NCI-H2107 (cell line): ENCODE measurements at places on chromosomes 13 and 19.

GRCh38 chr19:34209726-34210125, 37.4 kb downstream of the LSM14A start:
- DNase-seq, result no peak

DNA sequence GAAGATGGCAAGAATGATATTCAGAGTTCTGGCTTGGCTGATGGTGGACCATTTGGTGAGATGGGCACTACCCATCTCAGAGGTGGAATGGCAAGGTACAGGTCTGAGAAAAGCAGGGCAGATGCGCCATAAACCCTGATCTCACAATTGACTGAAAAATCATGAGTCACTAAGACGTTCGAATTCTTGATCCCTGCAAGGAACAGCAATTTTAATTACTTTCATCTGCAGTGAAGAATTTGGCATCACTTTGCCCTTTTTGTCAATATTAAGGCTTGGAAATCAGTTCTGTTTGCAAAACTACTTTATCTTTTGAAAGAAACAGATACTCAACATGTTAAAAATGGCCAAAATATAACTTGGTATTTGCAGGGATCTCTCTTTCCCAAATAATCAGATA, 38.1 kb downstream of the HTR2A start:
- DNase-seq, result no peak

DNA sequence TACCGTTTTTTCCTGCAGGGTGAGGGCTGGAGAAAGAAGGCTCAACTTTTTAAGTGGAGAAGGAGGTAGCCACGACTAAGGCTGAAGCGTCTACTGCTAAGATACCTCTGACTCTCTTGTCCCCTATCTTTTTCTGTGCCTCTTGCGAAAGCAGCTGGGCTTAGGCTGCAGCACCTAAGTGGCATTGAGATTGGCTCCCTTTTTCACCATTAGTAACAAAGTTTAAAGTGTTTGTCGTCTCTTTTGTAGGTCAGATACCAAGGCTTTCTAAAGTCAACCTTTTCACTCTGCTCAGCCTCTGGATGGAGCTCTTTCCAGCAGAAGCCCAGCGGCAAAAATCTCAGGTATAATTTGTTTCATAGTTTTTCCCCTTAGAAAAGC, 887 bp downstream of the CDADC1 start:
- DNase-seq, result no peak

GRCh38 chr19:13120031-13120430, 2.0 kb downstream of the NACC1 start:
- no peak for DNase-seq

DNA sequence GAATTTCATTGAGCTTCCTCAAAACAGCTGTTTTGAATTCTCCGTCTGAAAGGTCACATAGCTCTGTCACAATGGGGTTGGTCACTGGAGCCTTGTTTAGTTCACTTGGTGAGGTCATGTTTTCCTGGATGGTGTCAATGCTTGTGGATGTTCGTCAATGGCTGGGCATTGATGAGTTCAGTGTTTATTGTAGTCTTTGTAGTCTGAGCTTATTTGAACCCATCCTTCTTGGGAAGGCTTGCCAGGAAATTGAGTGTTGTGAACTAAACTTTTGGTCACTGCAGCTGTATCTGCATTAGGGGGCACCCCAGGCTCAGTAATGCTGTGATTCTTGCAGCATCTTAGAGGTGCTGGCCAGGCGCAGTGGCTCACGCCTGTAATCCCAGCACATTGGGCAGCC, 22.0 kb downstream of the BLOC1S3 start:
- no peak for DNase-seq

DNA sequence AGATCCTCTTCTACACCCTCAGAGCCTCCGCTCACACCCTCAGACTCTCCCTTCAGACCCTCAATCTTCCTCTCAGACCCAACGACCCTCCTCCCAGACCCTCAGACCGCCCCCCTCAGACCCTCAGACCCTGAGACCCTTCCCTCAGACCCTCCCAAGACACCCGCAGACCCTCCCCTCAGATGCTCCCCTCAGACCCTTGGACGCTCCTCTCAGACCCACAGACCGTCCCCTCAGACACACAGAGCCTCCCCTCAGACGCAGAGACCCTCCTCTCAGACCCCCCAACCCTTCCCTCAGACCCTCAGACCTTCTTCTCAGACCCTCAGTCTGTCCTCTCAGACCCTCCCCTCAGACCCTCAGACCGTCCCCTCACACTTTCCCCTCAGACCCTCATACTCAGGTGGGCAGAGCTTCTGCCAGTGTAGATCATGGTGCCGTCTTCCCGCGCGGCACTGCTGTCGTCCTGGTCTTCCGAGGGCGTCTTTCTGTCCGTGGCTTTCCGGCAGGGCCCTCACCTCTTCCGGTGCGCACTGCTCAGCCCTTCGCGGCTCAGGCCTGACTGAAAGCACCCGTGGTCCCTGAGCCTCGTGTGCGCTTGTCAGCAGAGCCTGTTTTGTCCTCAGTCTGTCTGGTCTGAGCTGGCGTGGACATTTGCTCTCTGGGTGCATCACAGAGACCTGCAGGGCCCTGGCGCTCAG, 18.9 kb upstream of the TFDP1 start:
- no peak for DNase-seq

- peak; percentile 23 for DNase-seq
These were observed at the start of gene ELAVL3 for GRCh38 chr19:11480715-11481533. TSS of gene ELAVL3 (minus strand) at chr19:11481046. CDS start at chr19:11480608, 438 bp downstream.

DNA sequence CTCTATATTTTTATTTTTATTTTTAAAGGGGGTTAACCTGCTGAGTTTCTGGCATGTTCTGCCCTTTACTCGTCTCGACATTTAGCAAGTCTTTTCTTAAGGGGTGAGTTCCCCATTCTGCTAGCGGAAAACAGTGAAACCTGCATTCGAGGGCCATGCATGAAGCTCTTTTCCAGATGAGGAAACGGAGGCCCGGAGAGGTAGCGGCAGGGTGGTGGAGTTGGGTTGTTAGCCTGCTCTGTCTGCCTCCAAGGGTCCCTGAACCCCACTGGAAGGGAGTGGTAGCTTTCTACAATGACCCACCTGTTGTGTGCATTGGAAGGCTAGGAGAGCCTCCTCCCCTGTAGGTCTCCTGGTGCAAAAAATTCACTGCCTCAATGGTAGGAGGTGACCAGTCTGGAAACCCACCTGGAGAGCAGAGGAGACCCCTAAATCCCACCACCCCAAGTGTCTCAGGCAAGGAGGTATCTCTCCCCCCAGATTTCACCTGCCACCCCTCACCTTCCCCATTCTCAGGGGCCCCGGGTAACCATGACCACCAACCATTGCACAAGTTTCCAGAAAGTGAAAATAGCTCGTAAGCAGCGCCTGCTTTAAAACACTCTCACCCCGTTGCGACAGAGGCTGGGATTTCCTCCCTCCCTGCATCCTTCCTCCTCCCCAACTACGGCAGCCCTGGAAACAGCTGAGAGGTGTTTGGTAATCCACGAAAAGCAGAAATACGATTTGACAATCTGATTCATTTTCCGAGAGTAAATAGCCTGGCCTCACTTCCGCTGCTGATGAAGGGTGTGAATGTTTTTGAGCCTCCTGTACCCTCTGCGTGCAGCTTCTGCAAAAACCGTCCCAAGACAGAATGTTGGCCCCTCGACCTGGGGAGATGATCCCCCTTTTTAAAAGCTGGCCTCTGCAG, 3.5 kb downstream of the KLF2 start:
- no peak for DNase-seq

DNA sequence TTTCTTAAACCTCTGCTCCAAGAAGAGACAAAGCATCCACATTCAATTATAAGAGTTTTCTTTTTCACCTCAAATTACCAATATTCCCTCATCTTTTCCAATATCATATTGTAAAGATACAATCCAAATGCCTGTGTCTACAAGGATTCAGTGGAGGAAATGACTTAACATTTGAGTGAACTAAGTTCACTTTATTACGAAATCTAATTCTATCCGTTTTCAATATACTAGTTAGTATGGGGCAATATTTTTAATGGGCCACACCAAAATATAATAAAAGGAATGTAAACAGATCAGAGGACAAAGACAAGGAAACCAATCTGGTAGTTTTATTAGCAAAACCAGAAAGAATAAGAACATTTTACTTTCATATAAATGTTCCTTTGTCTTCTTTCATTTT, 136.0 kb downstream of the DCLK1 start:
- no peak for DNase-seq

DNA sequence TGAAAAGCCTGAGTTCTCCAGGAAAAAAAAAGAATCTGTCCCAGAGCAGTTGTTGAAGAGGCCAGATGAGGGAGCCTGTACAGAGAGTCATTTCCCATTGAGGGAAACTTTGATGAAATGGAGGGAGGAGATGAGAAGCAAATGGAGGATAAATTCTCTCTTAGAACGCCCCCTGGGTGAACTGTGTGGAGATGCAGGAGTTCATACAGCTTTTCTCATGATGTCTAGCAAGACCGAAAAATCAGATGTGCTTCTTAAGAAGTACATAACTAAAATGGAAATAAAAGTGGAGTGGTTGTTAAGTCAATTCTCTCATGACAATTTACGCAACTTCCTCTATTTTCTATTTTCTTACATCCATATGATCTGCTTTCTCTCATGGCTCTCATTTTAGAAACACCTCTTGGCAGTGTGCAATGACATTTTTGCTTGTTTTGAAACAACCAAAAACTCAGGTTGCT, 1263.1 kb downstream of the PCDH9 start:
- no peak for DNase-seq

DNA sequence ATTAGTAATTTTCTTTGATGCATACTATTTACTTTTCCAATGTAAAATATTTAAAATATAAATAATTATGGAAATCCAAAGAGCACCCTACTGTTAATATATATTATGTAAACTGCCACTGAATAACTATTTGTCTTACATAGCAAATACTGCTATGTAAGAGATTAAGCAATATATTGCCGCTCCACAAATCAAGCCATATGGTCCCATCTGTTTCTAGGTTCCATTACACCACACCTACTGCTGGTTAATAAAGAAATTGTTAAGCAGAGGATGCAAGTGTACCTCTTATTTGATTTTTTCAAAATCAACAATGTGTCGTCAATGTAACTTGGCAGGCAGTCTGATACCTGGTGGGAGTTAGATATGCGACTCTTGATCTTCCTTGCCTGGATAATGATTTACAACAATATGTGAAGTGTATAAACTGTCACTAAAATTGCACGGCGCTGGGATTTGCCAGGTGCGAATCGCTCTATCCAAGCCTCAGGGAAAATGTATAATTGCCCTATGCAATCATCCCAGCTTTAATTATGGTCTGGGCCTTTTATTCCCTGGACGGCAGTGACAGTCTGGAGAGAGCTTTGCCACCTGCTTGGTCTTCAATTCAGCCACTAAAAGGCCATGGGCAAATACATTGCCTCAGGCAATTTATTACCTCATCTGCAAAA, 16.0 kb downstream of the SMAD9 start:
- DNase-seq, result peak; percentile 70

- peak; percentile 89 for DNase-seq
These were observed 4.3 kb downstream of the RUVBL2 start for GRCh38 chr19:48997972-48998371.

DNA sequence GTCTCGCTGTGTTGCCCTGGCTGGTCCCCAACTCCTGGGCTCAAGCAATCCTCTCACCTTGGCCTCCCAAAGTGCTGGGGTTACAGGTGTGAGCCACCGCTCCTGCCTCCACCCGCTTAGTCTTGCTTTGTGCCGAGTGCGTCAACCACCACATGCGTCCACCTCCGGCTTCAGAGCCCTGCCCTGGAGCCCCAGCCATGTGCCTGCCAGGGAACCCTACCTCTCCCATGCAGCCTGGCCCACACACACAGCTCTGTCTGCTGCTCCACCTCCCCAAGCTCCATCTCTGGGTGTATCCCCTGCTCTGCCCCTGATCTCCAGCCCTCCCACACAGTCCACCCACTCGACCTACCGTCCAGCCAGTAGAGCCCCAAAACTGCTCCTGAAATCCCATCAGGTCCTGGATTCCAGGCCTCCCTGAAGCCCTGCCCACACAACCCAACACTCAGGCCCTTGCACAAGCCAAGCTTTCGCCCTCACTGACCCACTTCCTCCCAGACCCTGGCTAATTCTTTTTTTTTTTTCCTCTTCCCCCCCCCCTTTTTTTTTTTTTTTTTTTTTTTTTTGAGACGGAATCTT, 9.6 kb downstream of the CYP2F1 start:
- DNase-seq, result no peak

GRCh38 chr13:113143466-113144254, 14.8 kb upstream of the PROZ start:
- DNase-seq, result no peak

- DNase-seq, result no peak
These were observed 217.5 kb downstream of the ABCC4 start for GRCh38 chr13:95083758-95084157.

- no peak for DNase-seq
These were observed 441 bp upstream of the ZNF559 start for GRCh38 chr19:9323557-9323918.

GRCh38 chr13:40600149-40600751, 66.2 kb downstream of the FOXO1 start:
- DNase-seq, result no peak

- DNase-seq, result no peak
These were observed 310.6 kb downstream of the DCT start for GRCh38 chr13:94168783-94169453.

DNA sequence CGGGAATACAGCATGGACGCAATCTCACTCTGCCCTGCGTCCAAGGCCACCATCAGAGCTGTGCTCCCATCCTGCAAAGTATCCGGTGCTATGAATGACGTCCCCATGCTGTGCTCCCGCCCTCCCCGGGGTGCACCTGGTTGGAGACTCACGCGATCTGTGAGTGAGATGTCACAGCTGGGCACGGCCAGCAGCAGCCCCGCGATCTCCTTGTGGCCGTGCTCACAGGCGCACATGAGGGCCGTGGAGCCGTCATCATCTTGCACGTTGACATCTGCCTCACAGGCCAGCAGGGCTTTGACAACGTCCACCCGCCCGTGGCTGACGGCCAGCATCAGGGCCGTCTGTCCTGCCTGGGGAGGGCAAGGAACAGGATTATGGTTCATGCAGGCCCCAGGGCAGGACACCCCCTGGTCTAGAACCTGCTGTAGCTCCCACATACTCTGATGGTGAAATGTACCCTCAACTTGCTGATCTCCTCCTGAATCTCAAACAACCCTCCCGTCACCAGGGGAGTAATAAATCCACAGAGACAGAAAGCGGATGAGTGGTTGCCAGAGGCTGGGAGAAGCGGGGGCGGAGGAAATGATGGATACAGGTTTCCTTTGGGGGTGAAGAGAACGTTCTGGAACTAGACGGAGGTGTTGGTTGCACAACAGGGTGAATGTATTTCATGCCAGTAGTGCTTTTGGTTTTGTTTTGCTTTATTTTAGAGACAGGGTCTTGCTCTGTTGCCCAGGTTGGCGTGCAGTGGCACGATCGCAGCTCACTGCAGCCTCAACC, 14.5 kb upstream of the SPC24 start:
- DNase-seq, result no peak

- DNase-seq, result no peak
These were observed 2.9 kb upstream of the RCBTB2 start for GRCh38 chr13:48535766-48536165.

DNA sequence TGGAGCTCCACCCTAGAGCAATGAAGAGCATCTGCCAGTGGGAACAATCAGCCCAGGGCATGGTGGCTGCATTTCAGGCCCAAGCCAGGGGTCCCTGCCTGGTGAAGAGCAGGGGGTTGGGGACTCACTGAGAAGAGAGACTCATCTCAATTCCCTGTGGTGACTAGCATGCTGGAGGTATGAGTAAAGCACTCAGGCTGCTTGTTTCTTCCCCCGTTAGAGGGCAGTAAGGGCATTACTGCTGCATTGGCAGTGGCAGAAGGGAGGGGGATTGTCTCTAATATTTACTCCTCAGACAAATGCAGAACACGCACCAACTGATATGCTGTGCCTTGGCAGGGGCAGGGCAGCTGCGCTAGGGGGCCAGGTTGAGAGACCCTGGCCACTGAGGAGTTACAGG, 329.1 kb downstream of the SLITRK5 start:
- DNase-seq, result no peak

GRCh38 chr13:31394506-31394905, 194.7 kb downstream of the B3GLCT start:
- DNase-seq, result no peak

GRCh38 chr19:37977992-37978391, 71.0 kb downstream of the SIPA1L3 start:
- no peak for DNase-seq
